ENCODE measurements at places on chromosomes 5 and 9.
A peak's percentile ranks its signal among the peaks of the same experiment; 100 is the strongest.

GRCh38 chr5:80976985-80977384 is 16.8 kb downstream of the RASGRF2 start:
- DNase-seq = no peak

- DNase-seq = no peak
These were observed 341.4 kb downstream of the ARHGEF28 start for GRCh38 chr5:73967347-73967746.

- DNase-seq = no peak
These were observed 161.3 kb downstream of the SNCAIP start for GRCh38 chr5:122473138-122473843.

- peak; percentile 79 for DNase-seq
These were observed 150.5 kb downstream of the YTHDC2 start for GRCh38 chr5:113663879-113664541.

- DNase-seq = no peak
These were observed 17.2 kb downstream of the LAMC3 start for GRCh38 chr9:131025953-131026858.

- peak; percentile 63 for DNase-seq
These were observed 61.4 kb downstream of the UGCG start for GRCh38 chr9:111957856-111958631.

GRCh38 chr9:129357773-129358245 is 179.7 kb upstream of the IER5L start:
- DNase-seq = no peak

Measured in Karpas-422 (cell line).